Stimulated activated CD4-positive, alpha-beta T cell treated with anti-CD3 and anti-CD28 coated beads, Interleukin-2, amount 100 ng/mL, for 24 hours (primary cell): ENCODE measurements at places on chromosomes 2 and 18.

DNA sequence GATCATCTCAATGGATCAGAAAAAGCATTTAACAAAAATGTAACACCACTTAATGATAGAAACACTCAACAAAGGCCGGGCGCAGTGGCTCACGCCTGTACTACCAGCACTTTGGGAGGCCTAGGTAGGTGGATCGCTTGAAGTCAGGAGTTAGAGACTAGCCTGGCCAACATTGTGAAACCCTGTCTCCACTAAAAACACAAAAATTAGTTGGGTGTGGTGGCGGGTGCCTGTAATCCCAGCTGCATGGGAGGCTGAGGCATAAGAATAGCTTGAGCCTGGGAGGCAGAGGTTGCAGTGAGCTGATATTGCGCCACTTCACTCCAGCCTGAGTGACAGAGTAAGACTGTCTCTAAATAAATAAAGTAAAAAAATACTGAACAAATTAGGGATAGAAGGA is 74.6 kb downstream of the PLB1 start:
- DNase-seq: no peak

- no peak for DNase-seq
These were observed 169.8 kb downstream of the MREG start for GRCh38 chr2:215843579-215843978.

- no peak for DNase-seq
These were observed 39.8 kb upstream of the PXDN start for GRCh38 chr2:1784087-1784486.

- DNase-seq: no peak
These were observed 91.9 kb upstream of the KCNE4 start for GRCh38 chr2:222960126-222960525.

- no peak for DNase-seq
These were observed 49.3 kb downstream of the CD8B2 start for GRCh38 chr2:106536490-106536889.

DNA sequence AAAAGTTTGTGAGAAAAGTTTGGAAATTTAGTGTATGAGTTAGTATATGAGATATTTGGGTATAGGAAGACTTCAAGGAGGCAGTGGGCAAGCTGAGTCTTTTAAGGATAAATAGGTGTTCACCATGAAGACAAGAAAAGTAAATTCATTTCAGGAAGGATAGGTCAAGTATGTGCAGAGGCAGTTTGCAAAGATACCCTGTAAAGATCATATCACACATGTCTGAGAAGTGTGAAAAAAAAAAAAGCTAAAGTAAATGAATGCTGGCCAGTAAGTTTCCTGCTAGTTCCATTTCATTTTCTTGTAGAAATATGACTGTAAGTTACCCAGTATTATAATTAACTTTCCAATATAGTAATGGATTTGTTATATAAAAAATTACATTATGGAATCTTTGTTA is 131.0 kb downstream of the PHLPP1 start:
- no peak for DNase-seq

DNA sequence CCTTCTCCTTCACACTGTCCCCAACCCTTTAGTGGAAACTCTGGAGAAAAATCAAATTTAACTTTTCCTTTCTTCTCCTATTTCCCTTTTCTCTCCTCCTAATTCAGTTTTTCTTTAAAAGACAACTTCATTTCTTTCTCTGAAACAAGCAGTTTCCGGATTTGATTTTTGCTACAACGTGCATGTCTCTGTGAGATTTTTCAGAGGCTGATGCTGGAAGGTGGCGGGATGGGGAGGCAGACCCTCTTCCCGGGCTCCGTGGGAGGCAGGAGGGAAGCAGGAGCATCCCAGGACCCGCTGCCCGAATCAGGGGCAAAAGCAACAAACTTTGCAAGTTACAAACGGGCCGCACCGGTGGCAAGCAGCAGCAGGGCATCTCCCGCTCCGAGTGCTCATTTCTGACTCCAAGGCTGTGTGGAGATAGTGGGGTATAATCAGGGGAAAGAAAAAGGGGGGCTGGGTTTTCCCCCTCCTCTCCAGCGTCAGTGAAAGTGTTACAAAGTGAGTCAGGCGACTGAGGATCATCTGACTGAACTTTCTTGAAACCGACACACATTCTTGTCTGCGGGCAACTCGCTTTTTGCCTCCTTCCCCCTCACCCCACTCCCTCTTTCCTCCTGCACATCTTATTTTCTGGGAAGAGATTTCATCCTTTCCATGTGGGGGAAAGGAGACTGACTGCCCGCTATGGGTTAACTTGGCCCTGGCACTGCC is 6.4 kb downstream of the ZEB2 start:
- DNase-seq: no peak

DNA sequence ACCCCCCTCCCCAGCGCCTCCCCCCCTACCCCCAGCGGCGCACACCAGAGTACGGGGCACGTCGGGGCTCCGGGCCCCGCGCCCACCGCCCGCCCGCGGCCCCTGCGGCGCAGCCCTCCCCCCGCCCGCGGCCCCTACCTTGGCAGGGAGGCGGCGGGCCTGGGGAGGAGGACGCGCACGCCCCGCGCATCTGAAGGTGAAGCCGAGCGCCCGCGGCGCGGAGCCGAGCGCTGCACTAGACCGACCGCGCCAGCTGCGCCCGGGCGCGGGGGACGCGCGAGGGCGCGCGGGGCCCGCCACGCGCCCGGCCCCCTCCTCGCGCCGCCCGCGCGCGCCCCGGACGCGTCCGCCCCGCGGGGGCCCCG is at the start of gene ZNF516:
Gene ZNF516, minus strand, starts transcription at position 237 of the 365 bp plus-strand sequence. CDS start 52,188 bp downstream, outside the sequence.
- DNase-seq: peak; percentile 37

DNA sequence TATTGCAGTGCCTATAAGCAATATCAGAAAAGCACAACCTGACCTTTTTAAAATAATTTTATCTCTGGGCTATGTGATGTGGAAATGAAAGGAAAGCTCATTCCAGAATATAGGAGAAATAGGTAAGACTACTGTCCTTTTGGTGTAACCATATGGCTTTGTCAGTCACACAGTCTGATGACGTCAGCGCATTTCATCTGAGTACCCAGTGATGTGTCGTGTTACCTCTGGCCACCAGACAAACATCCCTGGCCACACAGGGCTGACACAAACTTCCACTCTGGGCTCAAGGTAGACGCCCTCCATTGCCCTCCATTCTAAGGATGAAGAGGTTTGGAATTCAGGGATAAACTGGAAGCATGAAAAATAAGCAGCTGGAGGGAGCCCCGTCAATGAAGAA is 506.7 kb downstream of the CMPK2 start:
- no peak for DNase-seq

- no peak for DNase-seq
These were observed 110.5 kb upstream of the LYPD6 start for GRCh38 chr2:149219856-149220255.

DNA sequence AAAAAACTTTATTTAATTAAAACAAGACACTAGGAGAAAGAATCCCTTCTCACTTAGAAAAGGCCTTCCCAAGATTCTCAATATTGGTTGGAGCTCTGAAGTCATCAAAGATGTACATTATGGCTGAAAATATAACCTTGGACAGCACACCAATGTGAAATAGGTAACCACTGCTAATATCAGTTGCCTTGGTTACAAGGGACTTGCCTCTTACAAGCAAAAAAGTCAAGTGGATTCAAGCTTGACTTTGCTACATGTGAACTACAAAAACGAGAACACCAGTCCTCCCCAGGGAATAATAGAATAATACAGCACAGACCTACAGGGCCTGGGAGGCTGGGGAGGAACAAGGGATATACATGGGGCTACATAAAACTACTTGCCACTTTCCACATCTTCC is 46.1 kb downstream of the NABP1 start:
- DNase-seq: no peak

GRCh38 chr2:181462033-181462432 is 4.8 kb downstream of the ITGA4 start:
- no peak for DNase-seq

- no peak for DNase-seq
These were observed 23.2 kb downstream of the RND3 start for GRCh38 chr2:150464270-150464669.

DNA sequence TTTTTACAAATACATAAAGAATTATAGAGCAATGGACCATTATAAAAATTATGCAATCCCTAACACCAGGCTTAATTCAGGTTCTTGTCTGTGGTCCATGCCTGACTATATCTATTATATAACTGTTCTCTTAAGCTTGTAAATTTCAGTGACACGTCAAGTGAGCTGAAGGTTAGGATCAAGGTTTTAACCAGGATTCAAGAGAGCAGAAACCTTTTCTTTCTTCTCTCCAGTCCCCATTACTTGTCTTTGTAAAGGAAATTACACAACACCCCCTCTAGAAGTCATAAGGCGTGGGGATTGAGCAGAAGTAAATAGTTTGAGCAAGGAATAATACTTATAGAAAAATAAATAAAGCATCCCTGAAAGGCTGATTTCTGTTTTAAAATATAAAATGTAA is 122.0 kb downstream of the ZNF521 start:
- DNase-seq: no peak

DNA sequence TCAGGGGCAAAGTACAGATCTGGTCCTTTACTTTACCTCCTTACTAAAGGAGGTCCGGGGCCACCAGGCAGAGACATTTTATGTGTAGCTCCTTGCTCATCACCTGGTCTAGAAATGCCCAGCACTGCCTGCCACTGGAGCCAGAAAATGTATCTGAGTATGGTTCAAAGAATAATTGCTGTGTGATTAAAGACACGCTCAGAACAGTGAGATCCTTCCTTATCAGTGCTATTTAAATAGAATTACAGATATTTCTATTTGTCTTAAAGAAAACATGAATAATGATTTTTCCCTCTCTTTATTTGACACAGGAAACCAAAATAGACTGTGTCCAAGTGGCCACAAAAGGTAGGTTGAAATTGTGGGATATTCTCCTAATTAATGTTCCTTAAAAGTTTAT is 494.8 kb upstream of the RAB12 start:
- no peak for DNase-seq

DNA sequence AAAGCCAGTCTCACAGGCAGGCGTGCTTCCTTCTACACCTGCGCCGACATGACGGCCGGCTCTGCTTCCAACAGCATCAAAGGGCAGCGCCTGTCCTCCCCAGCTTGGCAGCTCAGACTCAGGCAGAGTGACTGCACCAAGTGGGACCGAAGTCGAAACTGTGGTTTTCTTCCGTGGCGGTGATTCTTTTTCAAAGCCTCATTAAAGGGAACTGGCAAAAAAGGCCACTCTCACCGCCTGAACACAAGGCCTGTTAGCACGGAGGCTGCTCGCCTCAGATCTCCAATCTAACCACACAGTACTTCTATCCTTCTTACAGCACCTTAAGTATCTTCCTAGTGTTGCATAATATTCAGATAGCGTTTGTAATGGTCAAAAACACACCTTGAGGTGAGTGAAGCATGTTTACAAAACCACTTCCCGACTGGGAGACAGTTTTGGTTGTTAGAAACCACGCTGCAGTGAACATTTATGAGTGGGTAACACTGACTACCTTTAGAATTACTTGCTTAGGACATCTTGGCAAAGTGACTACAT is 236.4 kb downstream of the HDAC4 start:
- no peak for DNase-seq

DNA sequence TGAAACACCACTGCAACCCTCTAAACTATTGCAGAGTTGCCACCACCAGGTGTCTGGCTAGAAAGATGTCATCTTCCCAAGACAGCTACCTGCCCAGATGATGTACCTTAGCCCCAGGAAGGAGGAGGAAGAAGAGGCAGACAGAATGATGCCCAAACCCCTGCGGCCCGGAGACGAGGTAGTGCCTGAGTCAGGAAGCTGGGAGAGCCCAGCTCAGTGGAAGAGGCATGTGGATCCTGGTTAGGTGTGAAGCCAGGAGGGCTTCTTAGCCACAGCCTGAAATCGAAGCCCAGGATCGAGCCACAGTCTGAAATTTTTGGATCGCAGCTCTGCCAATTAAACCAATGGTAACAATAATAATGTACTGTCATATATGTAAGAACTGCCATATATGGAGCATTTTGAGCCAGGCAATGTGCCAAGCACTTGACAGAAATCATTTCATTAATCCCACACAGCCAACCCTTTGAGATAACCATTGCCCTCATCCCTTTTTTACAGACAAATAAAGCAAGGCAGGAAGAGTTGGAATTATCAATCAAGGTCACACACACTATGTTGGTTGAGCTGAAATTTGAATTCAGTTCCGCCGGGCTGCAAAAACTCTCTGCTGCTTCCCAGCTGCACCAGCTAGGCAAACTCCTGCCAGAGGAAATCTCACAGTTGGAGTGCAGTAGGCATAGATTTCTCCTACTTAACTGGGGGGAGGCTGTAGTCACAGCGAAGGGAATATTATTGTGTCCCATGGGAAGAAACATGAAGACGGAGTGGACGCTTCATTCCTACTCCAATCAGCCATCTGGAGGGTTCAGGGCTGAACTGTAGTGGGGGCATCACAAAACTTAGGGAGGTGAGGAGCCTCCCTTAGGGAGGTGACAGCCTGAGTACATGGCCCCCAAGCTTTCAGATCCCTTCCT is 19.4 kb upstream of the CYP1B1 start:
- no peak for DNase-seq

DNA sequence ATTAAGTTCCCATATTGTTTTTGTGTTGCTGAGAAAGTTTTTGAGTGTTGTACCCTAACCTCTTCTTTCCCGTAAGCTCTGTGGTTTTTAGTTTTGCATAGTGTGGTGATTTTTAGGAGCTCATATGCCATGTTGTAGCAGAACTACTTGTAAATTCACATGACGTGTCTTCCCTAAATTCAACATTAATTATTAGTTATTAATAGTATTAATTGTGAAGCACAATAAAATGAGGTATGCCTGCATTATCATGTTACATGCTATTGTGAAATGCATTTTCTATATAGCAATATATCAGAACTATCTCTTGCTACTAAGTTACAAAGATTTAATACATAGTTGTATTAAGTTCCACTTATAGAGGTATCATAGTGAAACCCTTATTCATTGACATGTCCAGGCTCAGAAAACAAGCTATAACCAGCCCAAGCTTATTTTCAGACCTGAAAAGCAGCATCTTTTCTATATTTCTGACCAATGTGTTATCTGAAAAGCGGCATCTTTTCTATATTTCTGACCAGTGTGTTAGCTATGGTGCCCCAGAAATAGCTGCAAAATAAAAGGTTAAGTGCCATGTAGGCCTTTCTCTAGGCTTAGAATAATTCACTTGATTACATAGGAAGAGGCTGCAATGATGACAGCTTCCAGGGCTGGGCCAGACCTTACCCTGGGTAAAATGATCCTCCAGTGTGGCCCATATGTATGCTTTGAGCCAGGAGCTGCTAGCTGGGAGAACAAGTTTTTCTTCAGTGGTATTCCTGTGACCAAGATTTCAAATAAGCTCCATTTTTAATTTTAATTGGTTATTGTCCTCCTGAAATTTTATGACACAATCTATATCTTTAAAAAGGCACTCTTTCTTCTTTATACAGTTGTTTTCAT is 21.6 kb downstream of the EPAS1 start:
- DNase-seq: no peak

- DNase-seq: no peak
These were observed 25.4 kb downstream of the DDX1 start for GRCh38 chr2:15616850-15617777.

DNA sequence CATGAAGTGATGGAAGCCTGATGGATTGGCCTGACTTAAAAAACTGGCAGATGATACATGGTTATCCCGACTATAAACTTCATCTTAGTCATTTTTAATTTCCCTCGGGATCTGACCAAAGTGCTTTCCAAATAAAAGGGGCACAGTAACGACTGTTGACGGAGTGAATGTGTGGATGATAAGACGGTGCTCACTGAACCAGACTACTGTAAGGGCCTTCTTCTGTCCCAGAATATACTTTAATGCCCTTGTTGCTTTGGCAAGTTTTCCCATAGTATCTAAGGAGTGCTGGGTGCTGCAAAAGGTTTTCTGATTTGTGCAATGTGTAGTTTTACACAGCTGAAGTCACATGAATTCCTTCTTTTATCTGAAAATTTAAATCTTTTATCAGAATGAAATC is 373.5 kb downstream of the DSEL start:
- DNase-seq: no peak
